Hematopoietic multipotent progenitor cell (in vitro differentiated cells): ENCODE measurements at places on chromosomes 11 and 22. TPM values are rescaled to one million over a fixed set of nuclear protein-coding genes. Genes with fewer than 3 reads are reported as not detected.

Gene TTLL8
- total RNA-seq: 0.27 TPM

Gene FAM83F
- 0.54 TPM for total RNA-seq

Gene GDPD4
- total RNA-seq: not detected

Gene MPZL3
- total RNA-seq: 2.2 TPM

Gene INPP5J
- total RNA-seq: 1.6 TPM

Gene APOA4
- not detected for total RNA-seq

Gene PATE1
- total RNA-seq: not detected

Gene HTR3B
- total RNA-seq: not detected

Gene YWHAH
- 94.8 TPM for total RNA-seq

Gene GLYATL2
- not detected for total RNA-seq

GRCh38 chr11:119362741-119363080 lies 16.2 kb upstream of the MFRP start:
- DNase-seq: no peak

GRCh38 chr11:46296528-46297448 lies 19.3 kb downstream of the CREB3L1 start:
- no peak for DNase-seq

GRCh38 chr11:17691550-17691949 lies 27.8 kb upstream of the MYOD1 start:
- DNase-seq: no peak

DNA sequence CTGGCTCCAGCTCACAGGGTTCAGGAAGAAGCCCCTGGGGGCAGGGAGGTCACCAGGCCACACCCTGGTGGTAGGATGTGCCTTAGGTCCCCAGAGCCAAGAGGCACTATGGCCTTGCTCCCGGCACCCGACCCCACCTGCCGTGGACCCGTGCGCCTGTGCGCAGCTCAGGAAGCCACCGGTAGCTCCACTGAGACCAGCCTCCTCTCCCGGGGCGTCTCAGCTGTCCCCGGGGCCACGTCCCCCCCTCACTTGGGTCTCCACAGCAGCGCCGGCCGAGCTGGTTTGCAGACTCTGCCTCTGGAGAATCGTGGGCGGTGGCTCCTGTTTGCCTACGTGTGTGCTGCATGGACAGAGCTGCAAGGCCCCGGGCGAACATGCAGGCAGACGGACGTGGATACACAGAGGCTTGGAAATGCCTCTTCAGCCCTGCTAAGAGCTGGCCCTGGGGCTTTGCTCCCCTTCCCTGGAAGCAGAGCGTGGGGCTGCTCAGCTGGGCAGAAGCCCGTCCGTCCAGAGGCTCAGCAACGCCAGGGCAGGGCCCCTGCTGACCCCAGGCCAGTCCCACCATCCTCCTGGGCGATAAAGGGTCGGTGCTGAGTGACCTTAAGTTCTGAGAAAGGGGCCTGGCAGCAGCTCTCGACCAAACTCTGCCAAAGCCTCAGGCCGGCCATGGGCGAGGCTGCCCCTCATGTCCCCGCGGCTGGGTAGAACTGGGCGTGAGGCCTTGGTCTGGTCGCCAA lies 15.3 kb upstream of the MUC5B start:
- DNase-seq: no peak

DNA sequence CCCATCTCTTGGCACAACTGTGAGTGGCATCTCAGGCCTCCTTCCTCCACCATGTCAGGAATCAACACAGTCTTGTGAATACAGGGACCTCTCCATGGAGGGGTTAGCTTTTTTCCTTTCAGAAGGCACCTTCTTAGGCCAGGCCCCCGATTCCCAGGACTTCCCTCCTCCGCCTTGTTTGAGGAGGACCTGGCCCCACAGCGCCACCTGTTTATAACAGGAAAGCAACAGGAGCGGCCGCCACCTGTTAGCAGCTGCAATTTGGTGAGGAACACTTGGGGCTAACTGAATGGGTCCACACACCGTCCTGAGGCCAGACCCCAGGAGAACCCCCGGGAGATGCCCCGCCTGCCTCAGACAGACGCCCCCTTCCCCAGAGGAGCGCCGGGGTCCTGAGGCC lies 3.8 kb upstream of the PKP3 start:
- DNase-seq: no peak

GRCh38 chr11:6542727-6543126 lies 45.6 kb downstream of the DNHD1 start:
- no peak for DNase-seq

DNA sequence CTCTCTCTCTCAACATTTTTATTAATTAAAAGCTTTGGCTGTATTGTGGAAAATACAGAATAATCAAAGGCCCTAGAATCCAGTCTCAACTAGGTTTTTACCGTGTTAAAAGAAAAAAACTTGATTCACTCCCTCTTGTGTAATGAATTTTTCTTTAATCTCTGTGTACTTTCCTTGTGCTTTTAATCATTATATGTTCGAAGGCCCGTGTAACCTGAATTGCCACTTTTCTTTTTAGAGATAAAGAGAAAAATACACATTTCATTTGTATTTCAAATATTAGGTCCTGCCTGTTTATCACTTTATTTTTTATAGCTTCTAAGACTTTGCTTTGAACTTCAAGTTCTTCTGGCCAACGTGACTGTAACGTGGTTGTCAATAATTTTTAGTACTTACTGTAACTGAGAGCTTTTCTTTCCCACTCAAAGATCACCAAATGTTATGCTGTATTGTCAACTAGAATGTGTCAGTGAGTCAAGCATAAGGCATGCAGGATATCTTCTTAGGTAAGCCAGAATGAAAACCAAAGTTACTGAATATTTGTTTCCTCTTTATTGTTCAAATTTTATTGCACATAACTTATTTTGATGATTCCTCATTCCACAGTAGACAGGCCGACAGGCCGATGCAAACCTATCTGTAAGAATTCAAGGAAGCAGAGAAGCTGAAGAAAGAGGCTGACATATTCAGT lies 23.3 kb upstream of the FAR1 start:
- no peak for DNase-seq

GRCh38 chr11:125649465-125650166 lies 24.7 kb downstream of the CHEK1 start:
- no peak for DNase-seq

- DNase-seq: no peak
Observed at GRCh38 chr22:40241200-40241763, 63.6 kb downstream of the TNRC6B start.

DNA sequence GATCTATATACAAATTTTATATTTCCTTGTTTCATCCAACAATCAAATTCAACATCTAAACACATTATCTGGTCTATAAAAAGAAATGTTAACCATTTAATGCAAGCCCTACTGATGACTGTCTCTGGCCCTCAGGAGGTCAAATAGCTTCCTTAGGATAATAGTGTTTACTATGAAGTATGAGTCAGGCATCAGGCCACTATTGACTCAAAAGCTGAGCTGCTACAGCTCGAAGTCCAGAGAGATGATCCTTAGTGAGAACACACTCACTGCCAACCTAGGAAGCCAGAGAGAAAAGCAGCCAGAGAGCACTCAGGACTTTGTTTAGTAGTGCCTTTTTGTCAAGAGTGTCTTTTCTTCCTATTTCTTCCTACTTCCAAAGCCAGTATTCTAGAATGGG lies 171.8 kb downstream of the SOX6 start:
- DNase-seq: no peak

- no peak for DNase-seq
Observed at GRCh38 chr11:133107763-133108162, 424.5 kb downstream of the OPCML start.

DNA sequence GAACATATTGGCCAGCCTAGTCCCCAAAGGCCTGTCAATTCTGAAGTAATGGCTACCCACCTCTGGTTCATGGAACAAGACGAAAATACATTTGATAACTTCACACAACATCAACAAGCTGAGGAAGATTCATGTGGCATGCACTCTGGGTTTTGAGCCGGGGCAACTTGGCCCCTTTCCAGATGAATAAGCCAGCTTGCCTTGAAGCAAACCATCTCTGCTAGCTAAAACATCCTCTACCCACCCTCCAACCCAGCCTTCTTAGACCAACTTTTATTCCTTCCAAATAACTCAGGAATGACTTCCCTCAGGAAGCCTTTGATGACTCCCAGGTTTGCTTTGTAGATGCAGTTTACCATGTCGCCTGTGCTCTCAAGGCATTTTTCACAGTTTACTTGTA lies 94.4 kb downstream of the SLC1A2 start:
- no peak for DNase-seq

- DNase-seq: no peak
Observed at GRCh38 chr11:122769126-122769780, 69.0 kb upstream of the CRTAM start.

- no peak for DNase-seq
Observed at GRCh38 chr11:16011396-16011795, 344.9 kb downstream of the SOX6 start.

GRCh38 chr22:49195636-49196035 lies 632.0 kb downstream of the BRD1 start:
- no peak for DNase-seq

DNA sequence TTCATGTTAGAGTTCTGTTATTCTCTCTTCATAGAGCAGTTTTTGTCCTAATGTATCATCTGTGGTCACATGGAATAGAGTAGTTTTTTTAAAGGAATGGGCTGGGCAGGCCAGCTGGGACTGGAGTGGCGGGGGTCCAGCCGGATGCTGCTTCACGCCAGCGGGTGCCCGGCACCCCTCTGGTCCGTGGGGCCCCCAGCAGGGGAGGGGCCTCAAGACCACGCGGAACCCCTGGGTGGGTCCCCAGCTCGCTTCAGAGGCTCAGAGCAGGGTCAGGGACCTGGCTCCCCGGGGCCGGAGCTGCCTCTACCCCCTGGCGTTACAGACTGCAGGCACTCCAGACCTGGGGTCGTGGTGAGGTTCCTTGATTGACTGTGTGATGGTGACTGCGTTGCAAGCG lies 159.1 kb upstream of the HSD17B12 start:
- no peak for DNase-seq

- DNase-seq: no peak
Observed at GRCh38 chr11:128888034-128888985, 2.8 kb upstream of the KCNJ5 start.

GRCh38 chr11:95764267-95764898 lies 25.2 kb downstream of the FAM76B start:
- peak; percentile 53 for DNase-seq

GRCh38 chr22:45019861-45020655 lies 10.3 kb upstream of the PHF21B start:
- no peak for DNase-seq
